ENCODE measurements at places on chromosomes 13 and 19. TPM values are rescaled to one million over a fixed set of nuclear protein-coding genes. Genes with fewer than 3 reads are reported as not detected.

DNA sequence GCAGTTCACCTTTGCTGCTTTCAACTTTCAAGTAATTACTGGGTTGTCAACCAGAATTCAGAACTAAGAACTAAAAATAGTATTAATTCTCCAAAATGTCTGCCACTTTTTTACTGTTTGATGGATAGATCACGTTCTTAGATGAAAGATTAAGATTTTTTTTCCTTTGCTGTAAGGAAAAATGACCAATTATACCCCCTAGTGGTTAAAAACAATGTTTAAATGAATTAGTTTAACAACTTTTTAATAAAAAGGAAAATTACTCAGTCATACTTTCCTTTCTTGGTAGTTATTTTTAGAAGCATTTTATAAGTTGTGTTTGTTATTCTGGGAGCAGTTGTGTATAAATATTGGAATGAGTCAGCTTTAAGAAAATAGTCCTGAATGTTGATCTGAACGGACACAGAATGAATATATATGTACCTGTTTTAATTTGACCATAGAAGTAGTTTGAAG lies 4.6 kb downstream of the TM9SF2 start:
- no peak for DNase-seq

DNA sequence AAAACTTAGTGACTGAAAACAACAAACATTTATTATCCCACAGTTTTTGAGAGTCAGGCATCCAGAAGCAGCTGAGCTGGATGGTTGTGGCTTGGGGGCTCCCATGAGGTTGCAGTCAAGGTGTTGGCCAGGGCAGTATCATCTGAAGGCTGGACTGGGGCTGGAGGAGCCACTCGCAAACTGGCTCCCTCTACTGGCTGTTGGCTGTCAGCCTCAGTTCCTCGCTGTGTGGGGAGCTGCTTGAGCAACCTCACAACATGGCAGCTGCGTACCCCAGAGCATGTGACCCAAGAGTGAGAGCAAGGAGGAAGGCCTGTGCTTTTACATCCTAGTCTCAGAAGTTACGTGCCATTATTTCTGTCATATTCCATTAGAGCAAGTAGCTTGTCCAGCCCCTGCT lies 9.7 kb downstream of the YJU2 start:
- no peak for DNase-seq

The NKG7 gene
- total RNA-seq: 0.89 TPM

The MUC16 gene
- not detected for total RNA-seq

DNA sequence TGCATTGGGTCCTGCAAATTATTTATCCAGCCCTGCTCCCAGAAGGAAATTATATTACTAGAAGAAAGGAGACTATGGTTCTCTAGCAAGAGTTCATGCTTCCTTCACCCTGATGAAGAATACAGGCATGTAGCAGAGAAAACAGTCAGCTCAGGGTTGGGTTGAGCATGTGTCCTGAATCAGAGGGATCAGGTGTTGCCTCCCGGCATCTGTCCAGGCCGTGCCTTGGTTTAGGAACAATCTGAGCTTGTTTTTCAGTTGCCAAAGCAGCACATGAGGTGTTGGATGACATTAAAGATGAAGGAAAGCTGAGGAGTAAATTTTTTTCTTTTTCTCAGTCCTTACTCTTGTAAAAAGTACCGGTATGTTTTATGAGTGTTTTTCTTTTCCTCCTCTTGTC lies 62.0 kb downstream of the KL start:
- peak; percentile 61 for DNase-seq
